ENCODE measurements at places on chromosomes 3 and 15.

- DNase-seq: no peak
Measured at GRCh38 chr3:101833446-101833974, 15.8 kb upstream of the NFKBIZ start.

- DNase-seq: no peak
Measured at GRCh38 chr3:171101982-171102641, 75.6 kb upstream of the SLC2A2 start.

DNA sequence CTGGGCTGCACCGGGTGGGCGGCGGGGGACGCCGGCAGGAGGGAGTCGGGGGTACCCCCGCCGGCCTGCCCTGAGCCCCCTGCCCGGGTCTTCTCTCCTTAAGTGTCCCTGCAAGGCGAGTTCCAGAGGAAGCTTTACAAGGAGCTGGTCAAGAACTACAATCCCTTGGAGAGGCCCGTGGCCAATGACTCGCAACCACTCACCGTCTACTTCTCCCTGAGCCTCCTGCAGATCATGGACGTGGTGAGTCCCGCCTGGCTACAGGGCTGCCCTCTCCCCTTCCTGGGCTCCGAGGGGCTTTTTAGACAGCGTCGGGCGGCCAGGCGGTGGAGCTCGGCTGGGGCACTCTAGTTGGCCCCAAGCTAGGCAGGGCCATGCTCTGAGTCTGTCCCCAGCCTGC lies 480 bp downstream of the CHRNA7 start:
- DNase-seq: no peak

DNA sequence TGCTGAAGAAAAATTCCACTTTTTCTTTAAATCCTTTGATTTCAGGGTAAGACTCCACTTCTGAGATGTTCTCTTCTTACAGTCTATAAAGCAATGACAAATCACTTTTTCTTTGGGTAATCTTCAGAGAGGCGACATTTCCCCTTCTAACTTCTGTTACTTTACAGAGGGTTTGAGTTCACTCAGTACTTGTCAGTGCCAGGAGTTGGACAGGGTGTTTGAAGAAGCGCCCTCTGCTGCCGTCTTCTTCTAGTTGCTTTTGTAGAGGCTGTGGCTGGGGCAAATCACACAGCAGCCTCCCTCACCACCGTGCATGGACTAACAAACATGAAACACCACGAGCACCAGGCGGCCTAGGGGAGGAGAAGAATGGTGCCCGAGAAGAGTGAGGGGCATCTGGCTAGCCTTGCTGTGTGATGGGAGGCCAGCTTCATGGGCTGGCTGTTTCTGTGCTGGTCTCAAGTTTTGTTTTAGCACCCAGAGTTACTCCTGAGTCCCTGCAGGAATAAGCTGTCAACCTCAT lies at the start of gene CD80:
Gene CD80 (minus strand): TSS at position 174 of the 523 bp plus-strand sequence. CDS start 1,886 bp downstream, outside the sequence.
- DNase-seq: peak; percentile 24

- no peak for DNase-seq
Measured at GRCh38 chr3:3351226-3351625, 171.7 kb upstream of the CRBN start.

DNA sequence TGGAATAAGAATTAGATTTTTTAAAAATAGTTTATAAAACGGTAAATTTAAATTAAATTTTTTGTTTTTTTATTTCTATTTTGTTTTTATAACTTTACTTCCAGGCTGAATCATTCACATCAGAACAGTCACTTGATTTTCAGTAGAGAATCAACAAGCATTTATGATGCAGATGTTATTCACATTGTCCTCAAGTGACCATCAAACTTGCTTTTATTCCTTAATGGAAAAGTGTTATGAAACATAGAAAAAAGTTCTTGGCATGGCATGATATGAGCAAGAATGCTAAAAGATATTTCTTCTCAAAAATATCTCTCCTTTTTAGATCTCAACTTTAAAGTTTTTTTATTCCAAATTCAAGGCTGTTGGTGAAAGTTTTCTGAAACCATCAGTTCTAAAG lies 70.9 kb upstream of the TGFBR2 start:
- DNase-seq: no peak

- peak; percentile 38 for DNase-seq
Measured at GRCh38 chr3:32238453-32239306, at the start of gene CMTM8. CMTM8 (plus strand) TSS chr3:32238680; CDS start chr3:32238973, 293 bp downstream.

GRCh38 chr3:125179143-125179883 lies 33.2 kb downstream of the SLC12A8 start:
- no peak for DNase-seq

- no peak for DNase-seq
Measured at GRCh38 chr3:141268306-141268705, 36.7 kb downstream of the PXYLP1 start.

GRCh38 chr15:88440021-88440420 lies 27.2 kb downstream of the MRPL46 start:
- DNase-seq: no peak

GRCh38 chr3:135447483-135447882 lies 518.0 kb upstream of the PPP2R3A start:
- DNase-seq: no peak

DNA sequence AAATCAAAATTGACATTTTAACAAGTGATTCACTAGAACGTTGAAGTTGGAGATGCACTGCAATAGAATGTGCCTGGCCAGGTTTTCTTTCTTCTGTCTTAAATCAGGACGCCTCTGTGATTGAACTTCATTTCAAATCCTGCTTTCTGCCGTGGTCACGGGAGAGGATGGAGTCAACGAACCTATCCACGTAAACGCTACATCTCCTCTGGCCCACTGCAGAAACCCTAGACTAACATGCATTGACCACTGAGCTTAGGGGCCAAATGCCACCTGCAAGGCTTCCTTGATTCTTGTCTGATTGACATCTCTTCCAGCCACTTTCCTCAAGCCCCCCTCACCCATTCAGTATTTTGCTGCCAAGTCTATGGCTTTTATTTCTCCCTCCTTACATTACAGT lies 6.3 kb upstream of the MECOM start:
- no peak for DNase-seq

DNA sequence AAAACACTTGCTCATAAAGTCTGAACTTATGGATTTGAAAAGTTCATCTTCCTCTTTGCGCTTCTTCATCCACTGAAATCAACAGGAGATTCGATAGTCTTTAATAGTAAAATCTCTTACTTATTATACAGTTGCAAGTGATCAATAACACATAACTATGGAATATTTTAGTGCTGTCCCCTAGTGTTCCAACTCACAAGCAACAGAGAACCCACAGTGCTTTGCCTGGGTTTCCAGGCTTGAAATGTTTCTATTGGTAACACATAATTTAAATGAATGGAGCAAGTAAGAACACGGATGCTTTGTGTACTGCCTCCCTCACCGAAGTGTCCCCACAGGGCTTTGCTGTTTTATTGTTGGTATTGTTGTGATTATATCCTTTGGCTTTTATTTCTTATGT lies 93.5 kb downstream of the WDR72 start:
- DNase-seq: no peak

- no peak for DNase-seq
Measured at GRCh38 chr3:48119505-48120193, 68.6 kb downstream of the CDC25A start.

DNA sequence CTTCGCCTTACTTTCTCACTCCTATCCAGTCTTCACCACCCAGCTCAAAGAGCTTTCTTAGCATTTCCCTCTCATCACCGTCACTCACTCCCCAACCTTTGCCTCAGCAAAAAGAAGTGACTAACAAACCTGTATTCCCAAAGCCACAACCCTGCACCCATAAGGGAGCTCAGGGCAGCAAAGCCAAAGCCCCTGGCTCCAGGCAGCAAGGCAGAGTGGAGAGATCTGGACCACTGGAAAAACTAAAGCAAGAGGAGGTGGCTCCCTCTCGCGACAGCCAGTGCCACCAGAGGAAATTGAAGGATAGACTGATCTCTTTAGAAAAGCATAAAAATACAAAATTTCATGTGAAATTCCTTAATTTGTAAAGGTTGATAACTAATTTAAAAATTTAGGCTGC lies 25.1 kb upstream of the CDCP1 start:
- DNase-seq: no peak

DNA sequence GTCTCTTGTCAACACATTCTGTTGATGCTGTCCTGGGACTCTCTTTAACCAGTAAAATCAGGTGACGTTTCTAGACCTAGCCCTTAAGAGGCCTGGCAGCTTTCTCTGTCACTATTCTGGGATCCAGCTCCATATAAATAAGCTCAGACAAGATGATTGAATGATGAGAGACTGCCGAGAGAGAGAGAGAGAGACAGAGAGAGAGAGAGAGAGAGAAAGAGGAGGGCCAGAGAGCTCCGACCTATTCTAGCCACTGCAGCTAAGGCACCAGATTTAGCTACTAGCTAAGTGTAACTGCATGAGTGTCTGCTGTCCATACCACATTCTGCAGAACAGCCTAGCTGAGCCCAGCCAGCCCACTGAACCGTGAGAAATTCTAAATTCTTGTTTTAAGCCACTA lies 36.1 kb upstream of the CTXND1 start:
- no peak for DNase-seq

DNA sequence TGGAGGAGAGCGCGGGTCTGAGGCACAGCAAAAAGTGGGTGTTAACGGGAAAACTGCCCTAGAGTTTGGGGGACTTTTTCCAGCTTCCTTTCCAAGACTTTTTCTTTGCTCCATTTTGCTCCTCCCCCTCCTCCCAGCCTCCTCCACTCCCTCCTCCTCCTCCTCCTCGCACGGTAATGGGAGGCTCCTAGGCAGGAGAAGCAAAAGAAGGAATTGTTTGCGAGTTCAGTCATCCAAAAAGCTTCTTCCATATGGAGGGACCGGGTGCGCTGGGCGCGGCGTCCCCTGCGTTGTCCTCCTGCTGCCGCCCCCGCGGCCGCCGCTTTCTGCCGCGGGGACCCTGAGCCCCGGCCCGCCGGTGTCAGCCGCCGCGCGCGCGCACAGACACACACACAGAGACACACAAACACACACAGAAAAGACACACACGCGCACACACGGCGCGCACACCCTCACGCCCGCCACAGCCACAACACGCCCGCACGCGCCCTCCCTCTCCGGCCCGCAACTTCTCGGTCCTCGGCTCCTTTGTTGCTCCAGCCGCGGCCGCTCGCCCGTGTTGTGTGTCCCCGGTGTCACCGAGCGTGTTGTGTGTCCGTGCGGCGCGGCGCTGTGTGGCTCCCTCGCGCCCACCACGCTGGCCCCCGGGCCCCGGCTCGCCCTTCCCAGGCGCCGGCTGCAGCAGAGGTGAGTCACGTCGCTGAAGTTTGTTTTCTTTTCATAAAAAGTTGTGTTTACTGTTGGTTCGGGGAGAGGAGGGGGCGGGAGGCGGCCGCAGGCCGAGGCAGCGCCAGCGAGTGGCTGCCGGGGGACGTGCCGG lies at the start of gene BOC:
Gene BOC (plus strand): TSS at position 228 of the 820 bp plus-strand sequence. CDS start 38,246 bp downstream, outside the sequence.
- no peak for DNase-seq

DNA sequence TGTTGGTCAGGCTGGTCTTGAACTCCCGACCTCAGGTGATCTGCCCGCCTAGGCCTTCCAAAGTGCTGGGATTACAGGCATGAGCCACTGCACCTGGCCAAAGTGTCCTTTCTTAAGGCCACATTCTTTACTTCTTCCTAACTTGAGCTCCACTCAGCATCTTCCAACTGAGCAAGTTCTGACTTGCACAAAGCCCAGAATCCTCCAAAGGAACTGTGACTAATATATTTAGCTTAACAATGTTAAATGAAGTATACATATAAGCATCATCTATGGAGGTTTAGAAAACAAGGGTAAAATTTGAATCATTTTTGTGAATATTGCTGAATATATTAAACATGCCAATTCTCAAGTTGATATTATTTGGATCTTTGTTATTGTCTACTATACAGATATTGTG lies 93.7 kb downstream of the SHQ1 start:
- DNase-seq: no peak

DNA sequence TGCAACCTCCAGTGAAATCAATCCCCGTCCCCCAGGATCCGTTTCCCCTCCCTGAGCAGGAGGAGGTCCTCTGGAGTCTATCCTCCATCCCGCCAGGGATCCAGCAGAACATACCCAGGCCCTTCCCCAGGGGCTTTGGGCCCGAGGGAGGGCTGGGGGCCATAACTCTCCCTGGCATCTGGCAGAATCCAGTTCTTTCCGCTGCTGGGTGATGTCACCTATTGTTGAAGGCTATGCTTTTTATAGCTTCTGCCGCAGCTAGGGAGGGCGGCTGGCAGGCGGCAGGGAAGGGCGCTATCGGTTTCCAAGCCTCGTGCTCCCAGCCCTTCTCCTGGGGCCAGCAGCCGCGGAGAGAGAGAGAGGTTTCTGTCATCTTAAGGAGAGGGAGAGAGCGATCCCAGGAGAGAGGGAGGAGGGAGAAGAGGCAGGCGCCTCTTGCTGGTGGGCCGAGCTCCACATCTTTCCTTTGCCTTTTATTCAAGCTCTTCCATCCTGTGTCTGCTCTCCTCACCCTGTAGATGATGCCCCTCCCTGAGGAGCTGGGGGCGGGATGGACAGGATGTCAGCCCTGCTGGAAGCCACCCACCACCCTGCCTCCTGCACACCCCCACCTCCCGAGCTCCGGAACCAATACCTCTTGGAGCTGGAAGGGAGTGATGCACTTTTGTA lies 120.1 kb downstream of the ANP32A start:
- no peak for DNase-seq

GRCh38 chr15:78524230-78524629 lies 16.0 kb upstream of the PSMA4 start:
- DNase-seq: no peak

DNA sequence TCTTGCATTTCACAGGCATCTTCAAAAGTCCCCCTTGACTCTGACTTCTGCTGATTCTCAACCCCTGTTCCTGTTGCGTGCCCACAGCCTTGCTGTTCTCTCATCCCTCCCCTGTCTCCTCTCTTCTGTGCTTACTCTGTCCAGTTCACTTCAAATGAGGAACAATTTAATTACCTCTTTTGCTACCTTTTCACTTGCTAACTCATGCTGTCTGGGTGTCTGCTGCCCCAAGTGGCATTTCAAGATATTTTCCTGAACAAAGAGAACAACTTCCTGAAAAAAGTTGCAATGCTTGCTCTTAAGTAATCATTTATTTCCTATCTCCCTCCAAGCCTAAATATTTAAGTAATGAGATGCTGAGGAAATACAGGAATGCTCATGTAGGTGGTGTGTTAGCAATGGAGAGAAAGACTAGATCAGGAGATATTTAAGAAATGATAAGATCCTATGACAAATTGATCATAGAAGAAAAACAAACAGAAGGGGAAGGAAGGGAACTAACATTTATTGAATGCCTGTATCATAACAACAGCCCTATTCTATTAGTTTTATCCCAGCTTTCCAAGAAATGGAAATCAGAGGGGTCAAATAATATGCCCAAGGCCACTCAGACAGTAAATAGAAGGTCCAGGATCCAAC lies 42.2 kb downstream of the SV2B start:
- no peak for DNase-seq

- DNase-seq: no peak
Measured at GRCh38 chr15:43215961-43216360, 4.9 kb downstream of the EPB42 start.

DNA sequence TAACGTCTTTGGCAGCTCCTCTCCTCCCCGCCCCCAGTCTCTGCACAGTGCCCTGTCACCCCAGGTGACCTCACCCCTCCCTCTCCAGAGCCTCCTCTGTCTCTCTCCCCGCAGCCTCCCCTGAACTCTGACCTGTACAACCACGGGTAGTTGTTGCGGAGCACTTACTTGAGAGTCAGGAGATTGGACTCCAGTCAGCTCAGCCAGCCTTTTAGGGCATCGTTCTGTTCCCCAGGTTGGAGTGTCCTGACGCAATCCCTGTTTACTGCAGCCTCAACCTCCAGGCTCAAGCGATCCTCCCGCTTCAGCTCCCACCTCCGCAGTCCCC lies 177.7 kb downstream of the UACA start:
- DNase-seq: no peak
